Right ventricle myocardium inferior (tissue), 1 donor: ENCODE measurements at places on chromosomes 5 and 9. TPM values are rescaled to one million over a fixed set of nuclear protein-coding genes. Genes with fewer than 3 reads are reported as not detected.

DNA sequence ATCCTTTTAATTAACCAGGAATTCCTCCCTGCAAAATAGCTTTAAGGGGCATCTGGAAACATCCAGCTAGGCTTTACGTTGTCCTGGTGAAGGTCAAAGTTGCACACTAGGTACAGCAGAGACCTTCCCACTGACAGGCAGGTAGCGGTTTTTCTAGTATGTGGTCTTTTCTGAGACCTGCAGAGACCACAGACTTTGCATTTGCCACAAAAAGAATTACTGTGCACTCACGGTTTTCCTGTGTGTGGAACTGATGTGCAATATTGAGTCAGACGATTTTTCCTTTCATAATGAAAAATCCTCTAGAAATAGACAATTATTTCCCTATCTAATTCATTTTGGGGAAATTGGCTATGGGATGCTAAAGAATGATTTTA is 417.0 kb upstream of the ADAMTSL1 start:
- no peak for DNase-seq

The ANGPTL2 gene
- total RNA-seq, result 37.1 TPM

The C5orf63 gene
- 11.4 TPM for total RNA-seq

DNA sequence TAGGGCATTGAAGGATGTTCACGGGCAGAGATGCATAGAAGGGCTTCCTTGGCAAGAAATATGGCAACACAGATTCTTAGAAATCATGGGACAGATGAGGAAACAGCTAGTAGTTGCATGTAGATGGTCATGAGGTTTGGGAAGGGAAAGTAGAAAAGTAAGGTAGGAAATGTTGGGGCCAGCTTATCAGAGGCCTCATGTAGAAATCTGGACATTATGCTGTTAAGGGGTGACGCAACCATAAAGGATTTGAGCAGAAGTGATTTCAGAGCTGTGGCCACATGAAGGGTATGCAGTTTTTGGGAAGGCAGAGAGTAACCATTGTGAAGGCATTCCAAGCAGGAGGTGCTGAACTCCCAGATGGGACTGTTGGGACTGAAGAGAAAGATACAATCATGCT is 224.0 kb downstream of the ARHGAP26 start:
- no peak for DNase-seq

GRCh38 chr5:58148254-58148775 is 311.6 kb downstream of the PLK2 start:
- DNase-seq, result no peak

The PCDHGB2 gene
- total RNA-seq, result 8.3 TPM

The ZNF483 gene
- 4.2 TPM for total RNA-seq
